ENCODE measurements at places on chromosomes 7 and 10. TPM values are rescaled to one million over a fixed set of nuclear protein-coding genes. Genes with fewer than 3 reads are reported as not detected.

Gene NAT16
- not detected for total RNA-seq

Gene SAMD9L
- total RNA-seq, result 8.6 TPM

GRCh38 chr7:41760293-41760692 lies 57.4 kb upstream of the INHBA start:
- H3K36me3 ChIP-seq, result no peaks in the 10 kb centered on the region
- H3K4me1 ChIP-seq, result no peaks in the 10 kb centered on the region
- H3K4me3 ChIP-seq, result no peak overlapping the region
- H3K27me3 ChIP-seq, result no peaks in the 10 kb centered on the region
- no peak overlapping the region for H3K27ac ChIP-seq

GRCh38 chr10:127534074-127534473 lies 15.0 kb upstream of the NPS start:
- DNase-seq, result no peak
- no peaks in the 10 kb centered on the region for H3K4me1 ChIP-seq
- no peaks in the 10 kb centered on the region for H3K36me3 ChIP-seq
- no peaks in the 10 kb centered on the region for H3K27me3 ChIP-seq
- H3K4me3 ChIP-seq, result no peak overlapping the region

DNA sequence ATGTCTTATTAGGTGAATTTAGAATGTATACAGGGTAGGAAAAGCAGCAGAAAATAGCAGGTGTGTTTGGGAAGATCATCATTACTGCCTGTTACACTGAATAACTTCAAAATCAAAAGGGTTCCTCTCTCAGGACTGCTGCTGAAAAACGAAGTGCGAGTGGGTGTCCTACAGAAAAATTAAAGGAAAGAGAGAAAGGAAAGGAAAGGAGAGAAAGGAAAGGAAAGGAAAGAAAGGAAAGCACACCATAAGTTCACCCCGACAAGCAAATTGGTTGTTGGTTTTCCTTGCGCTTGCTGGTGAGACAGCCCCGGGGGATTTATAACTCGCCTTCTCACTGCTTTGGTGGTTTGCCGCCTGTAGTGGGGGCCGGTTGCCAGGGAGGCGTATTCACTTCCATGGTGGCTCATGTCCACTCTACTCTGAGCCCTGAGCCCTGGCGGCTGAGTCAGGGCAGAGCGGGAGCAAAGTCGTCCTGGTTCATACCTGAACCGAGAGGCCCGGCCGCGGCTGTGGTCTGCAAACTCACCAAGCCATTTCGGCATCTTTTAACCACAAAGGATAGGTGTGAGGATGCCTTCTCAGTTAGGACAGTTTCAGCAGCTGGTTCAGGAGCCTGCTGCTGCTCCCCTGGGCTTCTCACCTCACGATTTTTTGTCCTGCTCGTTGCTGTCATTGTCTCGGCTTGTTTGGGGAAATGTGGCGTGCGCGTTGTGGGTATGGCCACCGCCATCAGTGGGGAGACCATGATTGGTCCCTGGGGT lies 26.1 kb downstream of the INPP5A start:
- no peaks in the 10 kb centered on the region for H3K27me3 ChIP-seq
- H3K4me1 ChIP-seq, result peaks cover 39% of the 10 kb centered on the region
- no peak overlapping the region for H3K27ac ChIP-seq
- H3K36me3 ChIP-seq, result no peaks in the 10 kb centered on the region
- DNase-seq, result no peak

DNA sequence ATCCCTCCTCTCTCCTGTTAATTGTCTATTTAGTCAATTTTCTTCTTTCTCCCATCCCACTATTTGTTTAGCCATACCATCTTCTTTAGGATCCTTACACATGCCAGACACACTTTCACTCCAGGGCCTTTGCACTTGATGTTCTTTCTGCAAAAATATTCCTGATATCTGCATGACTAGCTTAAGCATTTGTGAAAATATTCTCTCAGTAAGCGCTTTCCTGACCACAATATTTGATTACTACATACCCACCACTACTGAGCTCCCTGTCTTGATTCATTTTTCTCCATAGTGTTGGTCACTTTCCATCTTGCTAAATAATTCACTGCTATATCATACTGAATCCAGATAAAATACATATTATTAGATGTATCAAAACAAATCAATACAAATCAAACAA lies 75.1 kb downstream of the SEMA3D start:
- H3K27me3 ChIP-seq, result no peaks in the 10 kb centered on the region
- no peaks in the 10 kb centered on the region for H3K4me1 ChIP-seq
- no peak for DNase-seq
- H3K27ac ChIP-seq, result no peak overlapping the region

DNA sequence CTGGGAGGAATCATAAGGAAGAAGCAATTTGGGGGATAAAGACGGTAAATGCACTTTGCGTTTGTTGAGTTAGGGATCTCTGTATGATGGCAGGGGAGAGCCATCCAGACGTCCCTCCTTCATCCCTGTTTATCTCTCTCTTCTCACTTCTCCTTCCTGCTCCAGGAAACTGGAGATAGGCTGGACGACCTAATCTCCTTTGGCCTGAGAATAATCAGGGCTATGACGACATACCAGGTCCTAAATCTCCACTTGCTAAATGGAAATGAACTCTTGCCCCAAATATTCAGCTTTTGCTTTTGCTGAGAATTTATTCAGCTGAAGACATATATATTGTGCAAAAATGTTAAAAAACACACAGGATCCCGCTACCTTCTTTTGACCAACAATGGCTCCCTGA lies 182.9 kb upstream of the INHBA start:
- H3K36me3 ChIP-seq, result no peaks in the 10 kb centered on the region
- peak overlapping the region; percentile 42 for H3K27ac ChIP-seq
- H3K27me3 ChIP-seq, result no peaks in the 10 kb centered on the region
- no peak for DNase-seq

Gene CALD1
- total RNA-seq, result 343 TPM

Gene CDC14C
- not detected for total RNA-seq
